ENCODE measurements at places on chromosomes 7 and 10.
A peak's percentile ranks its signal among the peaks of the same experiment; 100 is the strongest.

DNA sequence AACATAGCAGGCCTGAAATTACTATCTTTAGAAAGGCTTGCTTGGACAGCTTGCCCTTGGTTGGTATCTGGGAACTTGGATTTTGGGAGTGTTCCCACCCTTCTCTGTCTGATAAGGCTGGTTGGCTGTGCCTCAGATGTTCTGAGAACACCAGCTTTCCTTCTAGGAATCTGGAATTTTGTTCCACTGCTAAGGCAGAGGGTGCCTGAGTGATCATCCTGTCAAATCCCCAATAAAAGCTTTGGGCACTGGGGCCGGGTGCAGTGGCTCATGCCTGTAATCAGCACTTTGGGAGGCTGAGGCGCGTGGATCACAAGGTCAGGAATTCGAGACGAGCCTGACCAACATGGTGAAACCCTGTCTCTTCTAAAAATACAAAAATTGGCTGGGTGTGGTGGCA lies 5.0 kb downstream of the TRUB1 start:
- no peak for DNase-seq

DNA sequence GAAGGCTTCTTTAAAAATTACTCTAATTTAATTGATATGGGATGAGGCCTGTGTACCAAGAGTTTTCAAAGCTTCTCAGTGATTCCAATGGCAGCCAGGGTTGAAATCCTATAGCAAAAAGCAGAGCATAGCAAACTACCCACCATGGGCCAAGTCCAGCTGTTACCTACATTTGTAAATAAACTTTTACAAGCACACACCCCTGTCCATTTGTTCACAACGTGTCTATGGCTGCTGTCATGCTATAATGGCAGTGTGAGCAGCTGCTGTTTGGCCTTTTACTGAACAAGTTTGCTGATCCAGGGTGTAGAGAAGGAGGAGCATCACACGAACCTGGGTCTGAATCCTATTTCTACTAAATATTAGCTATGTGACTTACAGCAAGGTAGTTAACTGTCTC lies 50.0 kb downstream of the NPY start:
- no peak for DNase-seq

GRCh38 chr7:45697576-45698136 lies 123.5 kb downstream of the ADCY1 start:
- DNase-seq = no peak

DNA sequence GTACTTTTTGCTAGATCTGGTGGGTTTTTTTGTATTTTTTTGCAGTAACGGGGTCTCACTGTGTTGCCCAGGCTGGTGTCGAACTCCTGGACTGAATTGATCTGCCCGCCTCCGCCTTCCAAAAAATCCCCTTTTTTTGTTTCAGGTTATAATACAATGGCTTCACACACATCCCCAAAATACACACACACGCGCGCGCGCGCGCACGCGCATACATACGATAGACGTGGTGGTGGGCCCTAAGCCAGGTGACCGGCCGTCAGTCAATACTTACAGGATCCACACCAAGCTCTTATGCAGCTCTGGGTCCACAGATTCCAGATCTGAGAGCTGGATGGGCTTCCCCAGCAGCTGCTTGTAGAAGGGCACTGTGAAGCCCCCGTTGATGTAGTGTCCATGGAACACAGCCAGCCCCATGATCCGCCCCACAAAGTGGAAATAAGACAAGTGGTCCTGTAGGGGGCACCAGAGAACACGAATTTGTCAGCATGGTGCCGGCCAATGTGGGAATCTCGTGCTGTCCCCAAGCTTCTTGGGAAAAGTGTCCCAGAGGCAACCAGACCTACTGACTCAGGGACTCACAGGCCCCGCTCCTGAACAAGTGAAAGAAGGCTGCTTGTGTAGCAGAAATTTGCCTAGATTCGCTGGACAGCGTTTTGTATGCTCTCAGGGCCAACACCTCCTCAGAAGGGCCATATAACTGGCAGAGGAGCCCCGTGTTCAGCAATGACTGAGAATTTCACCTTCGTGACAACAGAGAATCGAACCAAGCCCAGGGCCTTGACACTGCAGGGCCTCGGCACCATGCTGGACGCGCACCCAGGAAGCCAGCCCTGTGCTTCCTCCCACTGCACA lies 103.6 kb downstream of the SMURF1 start:
- peak; percentile 85 for DNase-seq

DNA sequence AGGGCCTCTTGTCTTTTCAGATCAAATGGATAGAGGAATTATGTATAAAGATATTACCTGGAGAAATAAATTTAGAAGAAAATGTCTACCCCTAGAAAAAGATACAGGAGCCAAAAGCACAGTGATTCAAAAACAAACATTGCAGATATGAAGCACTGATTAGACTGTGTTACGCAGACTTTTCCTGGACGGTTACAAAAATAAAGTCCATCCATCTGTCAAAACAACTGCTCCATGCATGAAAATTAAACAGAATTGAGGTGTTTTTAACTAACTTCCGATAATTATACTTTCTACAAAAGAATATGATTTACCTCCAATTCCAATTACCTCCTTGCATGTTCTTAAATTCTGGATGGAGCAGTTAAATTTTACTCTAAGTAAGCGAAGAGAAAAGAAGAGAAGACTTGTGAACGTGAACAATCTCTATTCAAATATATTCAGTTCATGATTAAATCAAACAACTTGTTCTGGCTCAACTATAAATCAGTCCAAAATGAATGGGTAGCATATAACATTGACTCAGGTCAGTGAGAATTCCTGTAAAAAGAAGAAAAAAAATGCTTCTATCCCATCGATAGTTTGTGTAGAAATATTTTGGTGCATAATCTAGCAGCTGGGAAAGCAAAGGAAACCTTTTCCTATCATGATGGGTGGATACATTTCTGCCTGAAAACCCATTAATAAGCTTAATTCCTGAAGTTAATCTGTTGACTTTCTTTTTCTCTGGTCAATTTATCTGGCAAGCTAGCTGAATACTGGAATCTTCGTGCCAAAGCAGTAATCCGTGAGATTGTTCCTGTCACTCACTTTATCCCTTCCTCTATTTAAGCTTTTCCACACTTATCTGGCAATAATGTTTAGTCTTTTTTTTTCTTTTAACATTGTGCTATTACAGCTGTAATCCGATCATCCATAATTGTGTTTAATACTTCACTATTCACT lies 80.4 kb downstream of the SEMA3A start:
- DNase-seq = no peak

DNA sequence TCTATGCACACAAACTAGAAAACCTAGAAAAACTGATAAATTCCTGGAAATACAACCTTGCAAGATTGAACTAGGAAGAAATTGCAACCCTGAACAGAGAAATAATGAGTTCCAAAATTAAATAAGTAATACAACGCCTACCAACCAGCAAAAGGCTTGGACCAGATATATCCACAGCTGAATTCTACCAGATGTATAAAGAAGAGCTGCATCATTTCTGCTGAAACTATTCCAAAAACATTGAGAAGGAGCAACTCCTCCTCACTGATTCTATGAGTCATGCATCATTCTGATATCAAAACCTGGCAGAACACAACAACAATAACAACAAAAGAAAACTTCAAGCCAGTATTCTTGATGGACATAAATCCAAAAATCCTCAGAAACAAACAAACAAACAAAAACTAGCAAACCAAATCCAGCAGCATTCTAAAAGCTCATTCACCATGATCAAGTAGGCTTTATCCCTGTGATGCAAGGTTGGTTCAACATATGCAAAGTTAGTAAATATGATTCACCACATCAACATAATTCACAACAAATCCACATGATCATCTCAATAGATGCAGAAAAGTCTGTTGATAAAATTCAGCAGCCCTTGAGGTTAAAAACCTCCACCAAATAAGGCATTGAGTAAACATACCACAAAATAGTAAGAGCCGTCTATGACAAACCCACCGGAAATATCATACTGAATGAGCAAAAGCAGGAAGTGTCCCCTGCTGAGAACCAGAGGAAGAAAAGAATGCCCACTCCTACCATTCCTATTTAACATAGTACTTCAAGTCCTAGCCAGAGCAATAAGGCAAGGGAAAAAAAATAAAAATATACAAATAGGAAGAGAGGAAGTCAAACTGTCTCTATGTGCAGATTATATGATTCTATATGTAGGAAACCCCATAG lies 98.2 kb downstream of the PCDH15 start:
- no peak for DNase-seq

GRCh38 chr10:100879741-100880360 lies 32.9 kb upstream of the SLF2 start:
- no peak for DNase-seq

GRCh38 chr7:125089171-125089570 lies 159.5 kb upstream of the POT1 start:
- DNase-seq = no peak

DNA sequence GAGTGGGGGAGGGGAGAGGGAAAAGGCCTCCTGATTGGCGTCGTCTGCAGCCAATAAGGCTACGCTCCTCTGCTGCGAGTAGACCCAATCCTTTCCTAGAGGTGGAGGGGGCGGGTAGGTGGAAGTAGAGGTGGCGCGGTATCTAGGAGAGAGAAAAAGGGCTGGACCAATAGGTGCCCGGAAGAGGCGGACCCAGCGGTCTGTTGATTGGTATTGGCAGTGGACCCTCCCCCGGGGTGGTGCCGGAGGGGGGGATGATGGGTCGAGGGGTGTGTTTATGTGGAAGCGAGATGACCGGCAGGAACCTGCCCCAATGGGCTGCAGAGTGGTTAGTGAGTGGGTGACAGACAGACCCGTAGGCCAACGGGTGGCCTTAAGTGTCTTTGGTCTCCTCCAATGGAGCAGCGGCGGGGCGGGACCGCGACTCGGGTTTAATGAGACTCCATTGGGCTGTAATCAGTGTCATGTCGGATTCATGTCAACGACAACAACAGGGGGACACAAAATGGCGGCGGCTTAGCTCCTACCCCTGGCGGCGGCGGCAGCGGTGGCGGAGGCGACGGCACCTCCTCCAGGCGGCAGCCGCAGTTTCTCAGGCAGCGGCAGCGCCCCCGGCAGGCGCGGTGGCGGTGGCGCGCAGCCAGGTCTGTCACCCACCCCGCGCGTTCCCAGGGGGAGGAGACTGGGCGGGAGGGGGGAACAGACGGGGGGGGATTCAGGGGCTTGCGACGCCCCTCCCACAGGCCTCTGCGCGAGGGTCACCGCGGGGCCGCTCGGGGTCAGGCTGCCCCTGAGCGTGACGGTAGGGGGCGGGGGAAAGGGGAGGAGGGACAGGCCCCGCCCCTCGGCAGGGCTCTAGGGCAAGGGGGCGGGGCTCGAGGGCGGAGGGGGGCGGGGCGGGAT lies at the start of gene KAT6B:
TSS of gene KAT6B (plus strand) at position 459 of the 903 bp plus-strand sequence. CDS start 16,258 bp downstream, outside the sequence.
- peak; percentile 99 for DNase-seq

- no peak for DNase-seq
Measured at GRCh38 chr7:45001826-45002225, 1.8 kb downstream of the CCM2 start.

GRCh38 chr7:47484923-47485639 lies 96.8 kb downstream of the TNS3 start:
- no peak for DNase-seq

DNA sequence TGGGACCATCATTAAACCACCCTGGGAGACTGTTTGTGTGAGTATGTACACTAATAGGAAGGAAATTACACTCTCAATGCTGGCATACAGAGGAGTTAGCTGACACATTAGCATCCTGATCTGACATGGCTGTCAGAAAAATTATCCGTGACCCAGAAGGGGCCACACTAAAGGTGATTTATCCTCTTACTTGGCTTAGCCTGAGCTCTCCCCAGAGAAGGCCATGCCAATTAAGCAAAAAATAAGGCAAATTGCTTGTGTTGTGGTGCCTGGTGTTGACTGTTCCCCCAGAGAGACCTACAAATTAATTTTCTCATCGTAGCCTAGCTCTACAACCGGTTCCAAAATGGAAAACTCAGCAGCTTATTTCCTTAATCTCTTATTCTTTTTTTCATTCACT lies 992.3 kb downstream of the KCNMA1 start:
- DNase-seq = no peak

- DNase-seq = no peak
Measured at GRCh38 chr7:95200741-95201140, 123.6 kb downstream of the PON1 start.

DNA sequence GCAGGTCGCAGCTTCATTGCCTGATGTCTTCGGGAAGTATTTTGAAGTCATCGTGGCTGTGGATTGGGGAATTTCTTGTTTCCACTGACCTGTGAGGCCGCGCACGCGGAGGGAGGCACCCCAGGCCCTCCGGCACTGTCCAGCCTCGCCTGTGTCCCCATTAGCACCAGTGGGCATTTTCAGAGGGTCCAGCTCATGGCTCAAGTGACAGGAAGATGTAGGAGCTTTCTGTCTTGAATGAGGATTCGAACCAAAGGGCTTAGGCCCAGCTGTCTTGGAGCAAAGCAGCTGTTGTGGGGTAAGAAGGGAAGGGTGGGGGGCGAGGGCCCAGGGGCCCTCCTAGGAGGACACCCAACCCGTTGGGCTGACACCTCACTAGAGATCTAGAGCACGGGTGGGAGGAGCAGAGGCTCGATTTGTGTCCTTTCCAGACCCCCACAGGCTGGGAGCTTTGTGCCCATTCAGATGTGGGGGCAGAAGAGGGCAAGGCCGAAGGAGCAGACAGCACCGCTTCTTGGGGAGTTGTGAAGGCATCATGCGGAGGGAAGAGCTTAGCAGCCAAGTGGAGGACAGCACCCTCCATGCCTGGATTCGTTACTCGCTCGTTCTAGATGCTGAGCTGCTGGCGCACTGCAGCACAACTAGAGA lies 914 bp downstream of the ZNF37A start:
- DNase-seq = no peak
